GM23338 (cell line): ENCODE measurements at places on chromosomes 3 and 15.

- no peak for DNase-seq
Observed at GRCh38 chr15:33099739-33100138, 94.8 kb downstream of the FMN1 start.

DNA sequence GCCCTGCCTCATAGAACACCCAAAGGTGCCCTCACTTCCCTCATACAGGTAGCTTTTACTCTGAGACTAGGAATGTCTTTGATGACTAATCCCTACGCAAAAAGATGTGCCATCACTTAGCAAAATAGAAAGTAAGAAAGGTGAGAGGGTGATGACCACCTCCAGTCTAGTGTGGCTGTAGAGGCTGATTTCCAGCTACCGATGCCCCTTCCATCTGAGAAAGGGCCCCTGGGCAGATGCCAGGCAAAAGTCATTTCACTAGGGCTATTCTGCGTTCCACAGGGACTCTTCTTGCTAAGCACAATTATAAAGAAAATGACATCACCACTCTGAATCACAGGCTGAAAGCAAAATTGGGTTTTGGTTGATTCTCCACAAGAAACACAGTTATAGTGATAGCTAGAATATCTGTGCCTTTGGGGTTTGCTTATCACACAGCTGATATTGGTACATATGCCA is 77.4 kb downstream of the RBPMS2 start:
- no peak for DNase-seq

DNA sequence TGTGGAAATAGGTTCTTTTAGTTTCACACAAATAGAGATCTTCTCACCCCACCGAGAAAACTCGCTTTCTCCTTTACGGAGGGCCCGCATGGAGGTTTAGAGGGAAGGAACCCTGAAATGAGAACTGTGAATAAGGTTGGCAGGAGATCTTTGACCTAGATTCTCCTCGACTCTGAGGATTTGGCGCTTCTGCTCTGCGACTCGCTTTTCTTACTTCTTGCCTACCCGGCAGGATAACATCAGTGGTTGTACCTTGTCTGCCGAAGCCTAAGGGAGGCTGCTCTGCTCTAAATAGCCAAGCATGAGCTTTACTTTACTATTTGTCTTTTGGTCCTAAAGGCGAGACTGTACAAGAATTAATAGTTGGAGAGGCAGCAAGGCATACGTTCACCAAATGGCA is 473.3 kb upstream of the TPRG1 start:
- DNase-seq: no peak

- no peak for DNase-seq
Observed at GRCh38 chr3:5053021-5053831, 68.9 kb upstream of the ARL8B start.

- DNase-seq: no peak
Observed at GRCh38 chr3:142968319-142969025, 5.0 kb upstream of the PAQR9 start.

DNA sequence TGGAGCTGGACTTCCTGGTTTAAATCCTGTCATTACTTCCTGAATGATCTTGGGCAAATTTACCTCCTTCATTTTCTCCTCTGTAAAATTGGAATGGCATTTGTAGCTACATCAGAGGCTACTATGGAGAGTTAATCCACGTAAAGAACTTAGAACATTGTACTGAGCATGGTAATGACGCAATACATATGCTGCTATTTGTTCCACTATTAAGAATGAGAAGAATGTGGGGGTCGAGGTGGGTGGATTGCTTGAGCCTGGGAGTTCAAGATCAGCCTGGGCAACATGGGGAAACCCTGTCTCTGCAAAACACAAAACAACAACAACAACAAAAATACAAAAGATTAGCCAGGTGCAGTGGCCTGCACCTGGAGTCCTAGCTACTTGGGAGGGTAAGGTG is 250.6 kb downstream of the RYR3 start:
- DNase-seq: peak; percentile 66

GRCh38 chr3:16482194-16482769 is 31.2 kb downstream of the RFTN1 start:
- no peak for DNase-seq

DNA sequence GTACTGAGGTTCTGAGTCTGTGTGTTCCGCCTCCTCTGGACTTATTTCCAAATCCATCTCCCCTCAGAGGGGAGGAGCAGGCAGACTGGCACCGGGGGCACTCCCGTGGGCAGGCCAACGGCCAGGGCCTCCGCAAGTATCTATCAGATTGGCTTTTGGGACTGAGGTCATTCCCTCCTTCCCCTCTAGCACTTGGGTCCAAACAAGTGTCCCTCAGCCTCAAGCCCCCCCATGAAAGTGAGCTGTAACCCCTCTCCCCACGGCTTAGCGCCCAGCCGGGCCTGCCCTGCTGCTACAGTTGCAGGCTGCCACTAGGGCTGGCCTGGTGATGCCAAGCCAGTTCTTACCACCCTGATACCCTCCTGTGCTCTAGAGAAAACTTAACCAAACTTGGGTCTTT is 17.4 kb downstream of the ITGA11 start:
- no peak for DNase-seq

DNA sequence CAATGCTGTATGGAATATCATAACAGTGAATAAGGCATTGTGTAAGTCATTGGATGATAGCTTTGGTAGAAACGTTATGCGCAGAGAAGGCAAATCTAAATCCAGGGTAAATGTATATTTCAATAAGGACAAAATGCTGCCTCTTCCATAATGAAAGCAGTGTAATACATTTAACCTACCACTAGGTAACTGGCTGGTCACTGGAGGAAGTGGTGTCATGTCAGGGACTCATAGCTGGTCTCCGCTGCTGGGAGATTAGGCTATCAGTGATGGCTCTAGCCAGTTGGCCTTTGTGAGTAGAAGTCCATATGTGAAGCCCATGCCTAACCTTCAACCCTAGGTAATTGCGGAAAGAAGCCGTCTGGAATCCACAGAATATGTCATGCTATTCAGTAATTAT is 140.9 kb downstream of the NLGN1 start:
- DNase-seq: peak; percentile 28

DNA sequence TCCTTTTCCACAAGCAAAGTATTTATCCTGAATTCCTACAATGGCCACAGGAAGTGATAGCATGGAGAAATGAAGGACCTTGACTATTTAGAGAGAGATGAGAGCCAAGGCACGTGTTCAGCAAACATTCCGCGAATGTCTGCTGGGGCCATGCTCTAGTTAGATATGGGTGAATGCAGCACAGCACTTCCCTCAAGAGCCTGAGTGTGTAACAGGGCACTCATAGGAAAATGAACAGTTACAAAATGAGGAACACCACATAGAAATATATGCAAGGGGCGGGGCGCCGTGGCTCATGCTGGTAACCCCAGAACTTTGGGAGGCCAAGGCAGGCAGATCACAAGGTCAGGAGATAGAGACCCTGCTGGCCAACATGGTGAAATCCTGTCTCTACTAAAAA is 406.9 kb downstream of the NR2F2 start:
- DNase-seq: no peak

DNA sequence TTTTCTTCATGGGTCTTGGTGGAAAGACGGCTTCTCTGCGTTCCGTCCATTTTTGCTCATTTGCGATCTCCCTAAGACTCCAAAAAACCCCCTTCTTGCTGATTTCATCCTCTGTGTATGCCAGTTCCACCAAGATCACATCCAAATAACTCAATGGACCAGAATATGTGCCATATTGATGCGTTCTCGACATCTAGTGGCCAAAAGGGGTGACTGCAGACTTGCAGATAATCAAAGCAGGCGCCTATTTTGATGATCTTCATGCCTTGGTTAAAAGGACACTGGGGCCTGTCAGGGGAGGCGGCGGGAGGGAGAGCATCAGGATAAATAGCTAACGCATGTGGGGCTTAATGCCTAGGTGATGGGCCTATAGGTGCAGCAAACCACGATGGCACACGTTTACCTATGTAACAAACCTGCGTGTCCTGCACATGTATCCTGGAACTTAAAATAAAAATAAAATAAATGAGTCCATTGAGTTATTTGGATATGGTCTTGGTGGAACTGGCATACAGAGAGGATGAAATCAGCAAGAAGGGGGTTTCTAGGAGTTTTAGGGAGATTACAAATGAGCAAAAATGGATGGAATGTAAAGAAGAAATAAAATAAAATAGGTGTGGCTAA is 104.2 kb upstream of the RAD18 start:
- DNase-seq: peak; percentile 86

DNA sequence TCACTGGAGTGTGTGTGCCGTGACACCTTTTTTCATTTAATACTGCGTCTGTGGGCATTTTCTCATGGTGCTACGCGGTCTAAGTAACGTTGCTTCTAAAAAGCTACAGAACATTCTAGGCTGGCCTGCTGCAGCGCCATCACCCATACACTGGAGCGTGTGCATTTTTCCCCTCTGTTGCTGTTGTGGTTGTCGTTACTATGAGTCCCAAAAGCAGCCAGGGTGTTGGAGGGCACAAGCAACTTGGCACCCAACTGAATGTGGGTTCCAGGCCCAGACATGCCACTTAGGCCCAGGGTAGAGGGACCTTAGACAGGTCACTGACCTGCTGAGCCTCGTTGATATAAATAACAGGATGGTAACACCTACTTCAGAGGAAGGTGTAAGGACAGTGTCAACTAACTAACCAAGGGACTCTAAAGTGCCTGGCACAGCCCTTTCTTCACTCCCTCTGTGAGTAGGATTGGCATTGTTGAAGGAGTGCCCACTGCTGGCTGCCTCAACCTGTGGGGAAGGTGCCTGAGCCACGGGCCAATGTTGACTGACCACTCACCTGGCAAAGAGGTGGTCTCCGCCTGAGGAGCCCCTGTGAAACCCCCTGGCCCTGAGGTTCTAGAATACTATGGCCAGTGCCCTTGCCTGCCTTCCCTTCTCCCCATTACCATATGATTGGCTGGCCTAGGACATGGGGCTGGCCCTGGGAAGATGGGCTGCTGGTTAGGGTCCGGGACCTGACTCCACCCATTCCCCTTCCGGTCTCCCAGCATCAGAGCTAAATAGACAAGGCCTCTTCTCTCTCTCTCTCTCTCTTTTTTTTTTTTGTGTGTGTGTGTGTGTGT is 3.5 kb downstream of the CSK start:
- no peak for DNase-seq

DNA sequence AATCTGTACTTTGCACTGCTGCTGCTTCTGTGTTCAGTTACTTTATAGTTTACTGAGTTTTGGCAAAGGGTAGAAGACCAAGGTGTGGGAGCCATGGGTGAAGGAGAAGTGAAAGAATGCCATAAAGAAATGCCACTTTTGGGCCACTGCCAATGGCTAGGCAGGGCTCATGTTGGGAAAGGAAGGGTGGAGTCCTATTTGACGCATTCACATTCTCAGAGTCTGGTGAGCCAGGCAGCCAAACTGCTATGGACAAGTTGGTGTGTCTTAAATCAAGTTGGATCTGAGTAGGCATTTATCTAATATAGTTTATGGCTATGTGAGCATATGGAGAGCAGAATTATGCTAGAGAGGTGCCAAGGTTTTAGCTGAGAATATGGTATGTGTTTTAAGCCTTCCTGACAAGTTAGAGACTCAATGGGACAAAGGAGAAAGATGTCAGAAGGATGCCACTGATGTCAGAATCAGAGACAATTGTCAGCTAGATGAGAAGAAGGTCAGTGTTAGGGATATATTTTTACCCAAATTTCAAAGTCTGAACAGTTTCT is 296.1 kb downstream of the AGBL1 start:
- no peak for DNase-seq

GRCh38 chr15:72117486-72118016 is 399 bp downstream of the MYO9A start:
- peak; percentile 88 for DNase-seq

- peak; percentile 24 for DNase-seq
Observed at GRCh38 chr3:141602706-141603105, 115.9 kb downstream of the RASA2 start.

GRCh38 chr15:48084759-48085590 is 35.8 kb upstream of the SLC24A5 start:
- DNase-seq: peak; percentile 78

GRCh38 chr3:46395766-46396530 is 10.9 kb downstream of the CCR5AS start:
- DNase-seq: no peak

GRCh38 chr3:123805504-123805903 is 78.6 kb downstream of the MYLK start:
- DNase-seq: no peak

- DNase-seq: no peak
Observed at GRCh38 chr3:114896978-114897377, 250.1 kb downstream of the ZBTB20 start.

DNA sequence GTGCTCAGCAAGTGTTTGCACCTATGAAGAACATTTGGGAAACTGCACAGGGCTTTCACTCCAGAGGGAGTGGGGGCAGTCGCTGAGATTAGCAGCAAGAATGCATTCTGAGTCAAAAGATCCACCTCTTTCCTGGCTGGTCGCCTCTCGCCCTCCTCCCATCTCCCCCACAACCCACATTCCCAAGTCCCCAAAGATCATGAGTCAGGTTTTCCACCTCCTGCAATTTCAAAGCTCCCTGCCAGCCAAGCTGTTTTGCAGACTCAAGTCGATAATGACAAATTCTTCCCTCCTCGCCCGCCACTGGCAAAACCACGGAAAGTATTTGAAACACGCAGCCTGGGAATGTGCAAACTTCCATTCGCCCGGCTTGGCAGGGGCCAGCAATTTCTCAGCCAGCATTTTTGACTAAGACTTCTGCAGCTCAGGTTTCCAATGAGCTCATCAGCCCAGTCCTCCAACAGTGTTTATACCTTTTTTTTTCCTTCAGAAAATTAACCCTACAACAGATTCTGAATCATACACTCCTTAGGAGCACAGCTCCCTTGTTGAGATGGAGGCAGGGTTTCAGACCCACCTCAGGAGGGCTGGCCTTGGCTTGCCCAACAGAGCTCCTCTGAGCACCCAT is 181.4 kb downstream of the SMAD6 start:
- peak; percentile 77 for DNase-seq

- DNase-seq: no peak
Observed at GRCh38 chr15:80844011-80844732, 65.0 kb downstream of the CEMIP start.

DNA sequence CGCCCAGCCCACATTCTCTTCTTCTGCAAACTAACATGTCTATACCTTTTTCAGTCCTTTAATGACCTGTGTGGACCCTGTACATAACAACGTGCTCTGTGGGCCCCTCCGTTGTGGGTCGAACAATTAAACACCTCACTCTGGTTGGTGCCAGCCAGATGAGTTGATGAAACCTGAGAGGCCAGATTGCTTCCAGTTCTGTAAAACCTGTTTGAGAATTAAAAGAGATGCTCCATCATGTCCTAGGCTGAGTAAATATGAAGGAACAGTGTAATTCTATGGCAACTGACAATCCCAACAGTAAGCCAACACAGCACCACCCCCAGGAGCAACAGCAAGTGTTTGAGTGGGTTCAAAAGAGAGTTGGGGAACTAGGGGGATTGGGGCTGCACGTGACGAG is 5.7 kb upstream of the THBS1 start:
- DNase-seq: no peak
